ENCODE measurements at places on chromosomes 12 and 14.
A peak's percentile ranks its signal among the peaks of the same experiment; 100 is the strongest.

GRCh38 chr12:19751078-19751477, 311.8 kb downstream of the AEBP2 start:
- no peak for DNase-seq

DNA sequence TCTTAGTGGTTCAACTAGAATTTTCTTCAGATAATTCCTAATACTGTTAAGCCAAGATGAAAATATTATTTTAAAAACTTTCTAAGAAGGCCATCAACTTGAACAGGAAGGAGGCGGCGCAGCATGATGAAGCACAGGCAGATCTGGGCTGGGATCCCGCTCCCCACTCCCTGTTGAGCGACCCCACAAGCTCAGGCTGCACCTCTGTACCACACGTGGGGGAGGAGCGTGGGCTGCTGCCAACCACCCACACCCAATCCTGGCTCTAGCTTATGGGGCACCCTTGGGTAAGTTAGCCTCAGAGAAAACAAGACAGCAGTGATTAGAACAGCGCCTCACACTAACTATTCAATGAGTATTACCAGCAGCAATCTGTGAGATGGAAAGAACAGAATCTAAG, 6.0 kb downstream of the MTERF2 start:
- no peak for DNase-seq

DNA sequence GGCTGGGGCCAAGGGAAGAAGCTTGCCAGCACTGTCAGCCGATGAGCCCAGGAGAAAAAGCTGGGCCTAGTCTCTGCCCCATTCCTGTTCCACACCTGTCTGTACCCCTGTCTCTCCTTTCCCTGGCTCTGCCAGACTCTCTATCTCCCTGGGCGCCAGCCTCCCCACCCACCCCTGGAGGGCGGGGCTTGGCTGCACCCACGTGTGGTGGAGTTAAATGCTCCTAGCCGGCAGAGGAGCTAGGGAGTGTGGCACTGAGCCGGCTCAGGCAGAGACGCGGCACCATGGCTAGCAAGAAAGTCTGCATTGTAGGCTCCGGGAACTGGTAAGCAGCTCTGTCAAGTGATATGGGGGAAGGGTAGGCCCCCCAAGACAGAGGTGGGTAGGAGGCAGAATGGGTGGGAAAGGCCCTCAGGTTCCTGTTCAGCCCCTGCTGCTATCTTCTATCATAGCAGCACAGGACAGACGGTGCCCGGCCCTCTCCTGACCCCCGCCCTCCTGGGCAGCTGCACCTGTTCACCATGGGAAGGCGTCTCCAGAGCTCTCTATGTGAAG, at the start of gene GPD1:
TSS of gene GPD1 (plus strand) at position 242 of the 555 bp plus-strand sequence. CDS start at position 285, 43 bp downstream.
- DNase-seq, result peak; percentile 52

DNA sequence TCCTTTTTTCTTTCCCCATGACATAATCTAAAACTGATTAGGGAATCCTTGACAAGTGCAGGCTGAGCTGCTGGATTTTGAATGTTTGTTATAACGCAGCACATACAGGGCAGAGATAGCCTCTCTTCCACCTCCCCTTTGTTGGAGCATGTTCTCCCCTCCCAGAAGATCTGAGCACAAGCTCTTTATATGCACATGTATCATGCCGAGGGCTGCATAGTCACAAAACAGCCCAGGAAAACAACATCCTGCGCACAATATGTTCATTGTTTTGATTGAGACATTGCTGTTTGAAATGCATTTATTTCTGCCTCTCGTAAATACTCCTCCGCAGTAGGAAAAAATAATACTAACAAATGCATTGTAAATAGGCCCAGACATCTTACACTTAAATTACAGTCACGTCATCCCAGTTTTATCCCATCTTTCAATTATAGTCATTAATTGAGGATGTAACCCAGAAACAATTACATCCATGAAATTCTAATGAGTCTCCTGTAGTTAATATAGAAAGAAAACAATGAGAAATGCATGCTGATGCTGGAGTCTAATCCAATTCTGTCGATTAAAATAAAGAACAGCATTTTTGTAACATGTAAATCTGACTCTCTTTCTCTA, 401.8 kb downstream of the BTG1 start:
- DNase-seq, result no peak

DNA sequence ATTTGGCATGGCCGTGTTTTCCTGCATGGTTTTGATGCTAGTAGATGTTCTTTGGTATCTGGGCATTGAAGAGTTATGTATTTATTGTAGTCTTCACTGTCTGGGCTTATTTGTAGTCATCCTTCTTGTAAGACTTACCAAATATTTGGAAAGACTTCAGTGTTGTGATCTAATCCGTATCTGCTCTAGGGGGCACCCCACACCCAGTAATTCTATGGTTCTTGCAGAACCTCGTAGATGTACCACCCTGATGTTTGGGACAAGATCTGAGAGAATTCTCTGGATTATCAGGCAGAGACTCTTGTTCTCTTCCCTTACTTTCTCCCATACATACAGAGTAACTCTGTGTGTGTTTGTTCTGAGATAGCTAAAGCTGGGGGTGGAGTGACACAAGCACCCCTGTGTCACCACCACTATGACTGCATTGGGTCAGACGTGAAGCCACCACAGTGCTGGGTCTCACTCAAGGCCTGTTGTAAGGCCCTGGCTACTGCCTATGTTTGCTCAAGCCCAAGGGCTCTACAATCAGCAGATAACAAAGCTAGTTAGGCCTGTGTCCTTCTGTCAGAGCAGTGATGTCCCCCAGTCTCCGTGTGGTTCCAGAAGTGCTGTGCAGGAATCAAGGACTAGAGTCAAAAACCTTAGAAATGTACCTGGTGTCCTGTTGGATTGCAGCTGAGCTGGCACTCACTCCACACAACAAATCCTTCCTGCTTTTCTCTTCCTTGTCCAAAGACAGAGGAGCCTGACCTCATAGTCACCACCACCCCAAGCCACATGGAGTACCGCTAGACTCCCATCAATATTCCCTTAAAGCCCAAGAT, 9.6 kb downstream of the RDH16 start:
- no peak for DNase-seq

- no peak for DNase-seq
These were observed 12.6 kb downstream of the GPRC5A start for GRCh38 chr12:12903642-12904609.

DNA sequence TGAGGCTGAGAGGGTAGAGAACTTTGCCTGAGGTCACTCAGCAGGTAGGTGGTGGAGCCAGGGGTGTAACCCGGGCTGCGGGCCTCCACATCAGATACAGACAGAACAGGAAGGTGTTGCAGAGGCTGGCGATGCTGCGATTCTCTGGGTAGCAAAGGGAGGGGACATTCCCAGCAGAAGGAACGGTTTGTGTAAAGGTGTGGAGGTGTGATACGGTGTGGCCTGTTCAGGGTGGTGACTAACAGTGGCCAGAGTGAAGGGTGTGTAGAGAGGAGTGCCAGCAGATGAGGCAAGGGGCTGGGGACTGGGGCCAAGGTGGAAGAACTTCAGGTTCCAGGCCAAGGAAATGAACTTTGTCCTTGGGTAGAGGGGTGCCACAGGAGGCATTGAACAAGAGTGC, 18.2 kb upstream of the FAIM2 start:
- no peak for DNase-seq

DNA sequence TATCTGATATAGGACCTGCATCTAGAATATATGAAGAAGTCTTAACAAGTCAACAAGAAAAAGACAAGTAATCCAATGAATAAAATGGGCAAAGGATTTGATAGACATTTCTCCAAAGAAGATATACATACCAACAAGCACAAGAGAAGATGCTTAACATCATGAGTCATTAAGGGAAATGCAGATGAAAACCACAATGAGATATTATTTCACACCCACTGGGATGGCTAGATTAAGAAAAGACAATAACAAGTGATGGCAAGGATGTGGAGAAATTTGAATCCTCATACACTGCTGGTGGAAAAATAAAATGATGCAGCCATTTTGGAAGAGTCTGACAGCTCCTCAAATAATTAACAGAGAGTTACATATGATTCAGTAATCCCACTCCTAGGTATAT, 502.6 kb downstream of the FUT8 start:
- no peak for DNase-seq
